ENCODE measurements at places on chromosomes 16 and 17.

DNA sequence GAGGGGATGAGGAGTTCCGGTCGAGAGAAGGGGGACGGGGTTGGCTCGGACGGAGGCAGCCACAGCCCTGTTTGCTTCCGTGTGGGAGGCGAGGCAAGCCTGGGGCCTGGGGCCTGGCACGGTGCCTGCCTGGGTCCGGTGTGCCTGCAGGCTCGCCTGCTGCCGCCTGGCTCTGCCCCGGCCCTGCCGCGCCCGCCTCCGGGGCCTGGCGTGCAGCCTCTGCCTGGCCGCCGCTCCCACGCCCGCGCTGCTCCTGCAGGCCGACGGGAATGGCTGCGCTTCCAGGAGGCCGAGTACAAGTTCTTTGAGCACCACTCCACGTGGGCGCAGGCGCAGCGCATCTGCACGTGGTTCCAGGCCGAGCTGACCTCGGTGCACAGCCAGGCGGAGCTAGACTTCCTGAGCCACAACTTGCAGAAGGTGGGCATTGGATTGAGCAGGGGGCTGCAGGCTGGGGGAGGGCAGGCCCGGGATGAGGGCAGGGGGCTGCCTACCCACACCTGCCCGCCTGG, 53.1 kb downstream of the MRC2 start:
- no peak for DNase-seq

DNA sequence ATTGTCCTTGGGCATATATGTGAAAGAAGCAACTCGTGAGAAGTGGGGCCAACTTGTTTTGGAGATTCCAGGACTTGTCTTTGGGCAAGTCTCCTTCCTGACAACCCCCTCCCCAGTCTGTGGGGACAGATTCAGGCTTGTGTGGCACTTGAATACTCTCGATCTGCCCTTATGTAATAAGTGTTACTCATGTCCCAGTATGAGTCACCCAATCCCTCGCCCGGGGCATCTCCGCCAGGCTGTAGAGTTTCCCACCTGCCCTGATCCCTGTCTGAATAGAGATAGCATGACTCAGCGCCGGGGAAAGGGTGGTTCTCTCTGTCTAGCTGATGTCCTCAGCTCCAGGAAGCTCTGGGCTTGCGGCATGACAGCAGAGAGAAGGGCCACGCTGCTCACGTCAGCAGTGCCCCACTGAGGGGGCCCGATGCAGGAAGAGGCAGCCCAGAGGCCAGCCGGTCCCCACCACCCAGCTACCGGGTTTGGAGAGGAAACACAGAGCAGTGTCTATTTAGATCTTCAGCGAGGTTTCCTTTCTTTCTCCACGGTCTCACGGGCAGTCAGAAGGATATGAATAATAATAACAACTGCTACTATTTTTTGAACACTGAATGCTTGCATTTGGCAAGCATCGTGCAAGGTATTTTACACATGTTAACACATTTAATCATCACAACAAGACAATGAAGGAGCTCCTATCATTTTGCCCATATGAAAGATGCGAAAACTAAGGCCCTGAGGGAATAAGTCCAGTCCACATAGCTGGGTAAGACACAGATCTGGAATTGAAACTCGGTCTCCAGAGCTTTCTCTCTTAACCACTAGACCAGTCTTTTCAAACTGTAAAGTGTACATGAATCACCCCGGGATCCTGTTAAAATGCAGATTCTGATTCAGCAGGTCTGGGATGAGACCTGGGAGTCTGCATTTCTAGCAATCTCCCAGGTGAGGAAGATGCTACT, 426.7 kb upstream of the MAF start:
- DNase-seq = peak; percentile 75

- DNase-seq = no peak
These were observed 66.2 kb downstream of the TMEM132E start for GRCh38 chr17:34645594-34645993.

DNA sequence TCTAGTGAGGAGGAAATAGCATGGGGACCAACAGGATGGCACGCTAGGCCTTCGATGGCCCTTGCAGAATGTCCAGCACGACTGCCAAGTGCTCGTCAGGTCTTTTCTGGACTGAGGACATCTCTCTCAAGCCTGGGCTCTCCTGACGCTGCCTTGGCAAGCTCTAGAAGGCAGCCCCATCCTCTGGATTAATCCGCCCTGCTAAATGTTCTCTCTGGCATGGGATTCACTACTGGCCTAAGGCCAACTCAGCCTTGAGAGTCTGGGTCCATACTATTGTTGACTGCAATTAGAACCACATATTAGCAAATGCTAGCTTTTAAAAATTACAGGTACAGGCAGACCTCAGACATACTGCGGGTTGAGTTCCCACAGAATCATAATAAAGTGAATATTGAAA, 2.5 kb upstream of the CEP295NL start:
- no peak for DNase-seq

GRCh38 chr17:13346081-13346533, 255.6 kb downstream of the HS3ST3A1 start:
- no peak for DNase-seq

- peak; percentile 54 for DNase-seq
These were observed 6.5 kb downstream of the SLC47A2 start for GRCh38 chr17:19709841-19710240.

DNA sequence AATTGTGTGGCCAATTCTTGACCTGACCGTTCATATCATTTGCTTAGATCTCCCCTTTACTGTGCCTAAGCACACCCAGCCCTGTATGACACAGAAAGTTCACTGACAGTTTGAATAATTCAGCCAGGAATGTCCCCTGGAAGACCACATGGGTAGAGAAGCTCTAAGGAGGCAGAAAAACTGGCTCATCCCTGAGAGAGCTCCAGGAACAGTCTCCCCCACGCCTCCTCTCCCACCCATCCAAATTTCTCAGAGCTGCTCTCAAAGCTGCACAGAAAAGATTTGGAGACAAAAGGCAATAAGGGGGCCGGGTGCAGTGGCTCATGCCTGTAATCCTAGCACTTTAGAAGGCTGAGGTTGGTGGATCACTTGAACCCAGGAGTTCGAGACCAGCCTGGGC, 11.2 kb downstream of the PRAC1 start:
- DNase-seq = no peak

- DNase-seq = no peak
These were observed 7.2 kb downstream of the GRIN2C start for GRCh38 chr17:74852237-74853047.

DNA sequence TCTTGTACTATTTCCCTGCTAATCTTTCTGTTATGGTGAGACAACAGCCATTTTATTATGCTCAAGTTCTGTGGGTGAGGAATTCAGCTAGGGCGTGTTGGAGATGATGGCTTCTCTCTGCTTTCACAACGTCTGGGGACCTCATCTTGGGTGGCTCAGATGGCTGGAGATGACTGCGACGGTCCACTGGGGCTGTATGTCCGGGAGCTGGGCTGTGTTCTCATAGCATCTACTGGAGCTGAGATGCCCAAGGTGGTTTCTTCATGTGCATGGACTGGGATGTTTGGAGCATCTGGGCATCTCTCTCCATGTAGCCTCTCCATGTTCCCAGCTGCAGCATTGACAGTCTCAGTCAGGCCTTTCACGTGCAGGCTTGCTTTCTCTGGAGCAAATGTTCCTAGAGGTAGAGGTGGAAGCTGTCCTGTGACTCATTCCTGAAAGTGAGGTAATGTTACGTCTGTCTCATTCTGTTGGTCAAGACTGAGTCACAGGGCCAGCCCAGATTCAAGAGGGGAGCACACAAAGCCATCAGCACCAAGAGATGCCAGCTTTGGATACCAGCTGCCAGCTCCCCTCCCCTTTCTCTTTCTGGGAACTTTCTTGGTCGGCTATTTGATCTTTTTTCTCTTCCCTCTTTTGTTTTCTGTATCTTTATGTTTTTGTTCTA, 96.2 kb downstream of the RAP1GAP2 start:
- no peak for DNase-seq

DNA sequence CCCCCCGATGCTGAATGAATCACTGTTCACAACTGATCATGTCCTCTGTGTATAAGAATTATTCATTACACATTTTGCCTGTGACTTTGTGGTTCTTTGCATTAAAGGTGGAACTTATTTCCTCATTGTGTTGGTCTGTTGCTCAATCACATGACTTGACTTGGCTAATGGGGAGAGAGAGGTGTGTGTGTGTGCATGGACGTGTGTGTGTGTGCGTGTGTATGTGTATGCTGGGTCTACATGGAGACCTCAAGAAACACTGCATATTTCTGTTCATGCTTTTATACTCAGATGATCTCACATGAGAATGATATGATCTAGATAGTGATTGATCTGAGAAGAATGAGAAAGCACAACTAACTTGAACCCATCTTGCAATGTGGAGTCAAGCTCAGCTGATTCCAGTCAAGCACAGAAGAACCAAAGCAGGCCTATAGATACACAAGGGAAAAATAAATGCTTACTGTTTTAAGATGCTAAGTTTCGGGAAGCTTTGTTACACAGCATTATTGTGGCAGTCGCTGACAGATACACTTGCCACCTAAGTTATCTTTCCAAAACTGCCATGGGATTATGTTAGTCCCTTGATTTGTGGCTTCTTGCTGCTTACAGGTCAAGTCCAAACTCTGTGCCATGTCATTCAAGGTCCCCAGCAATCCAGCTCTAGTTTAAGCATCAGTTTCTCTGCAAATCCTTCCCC, 167.9 kb upstream of the ZFHX3 start:
- DNase-seq = no peak

DNA sequence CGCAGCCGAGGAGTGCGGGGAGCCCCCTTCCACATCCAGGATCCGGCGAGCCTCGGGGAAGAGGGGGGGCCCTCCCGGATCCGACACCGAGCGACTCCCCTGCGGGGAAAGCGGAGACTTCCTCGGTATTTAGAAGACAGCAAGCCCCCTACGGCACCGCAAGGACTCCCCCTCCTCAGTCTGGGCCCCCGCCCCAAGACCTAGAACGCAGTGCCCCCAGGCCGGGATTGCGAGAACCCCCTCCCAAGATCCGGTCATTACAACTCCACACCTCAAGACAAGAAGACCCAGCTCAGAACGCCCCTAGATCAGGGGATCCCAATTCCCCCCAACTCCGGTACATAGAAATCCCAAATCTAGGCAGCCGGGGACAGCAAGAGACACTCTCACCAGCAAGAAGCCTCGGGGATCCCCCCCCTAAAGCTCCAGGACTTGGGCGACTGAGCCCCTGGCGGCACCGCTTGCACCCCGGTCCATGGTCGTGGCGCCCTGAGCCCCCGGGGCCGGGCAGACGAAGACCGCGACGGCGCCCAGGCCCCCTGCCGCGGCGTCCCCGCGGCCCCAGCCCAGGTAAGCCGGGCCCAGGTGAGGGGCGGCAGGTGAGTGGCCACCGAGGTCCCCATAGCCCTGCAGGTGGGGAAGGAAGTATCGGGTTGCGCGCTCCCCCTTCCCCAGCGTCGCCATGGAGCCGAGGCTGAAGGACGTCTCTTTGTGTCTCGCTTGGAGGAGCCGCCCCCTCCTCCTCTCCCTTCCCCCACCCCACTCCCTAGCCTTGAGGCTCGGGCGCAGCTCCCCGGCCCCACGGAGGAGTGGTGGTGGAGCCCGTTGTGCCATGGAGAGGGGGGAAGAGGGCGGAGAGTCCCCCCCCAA, 641 bp downstream of the SBK1 start:
- DNase-seq = no peak

DNA sequence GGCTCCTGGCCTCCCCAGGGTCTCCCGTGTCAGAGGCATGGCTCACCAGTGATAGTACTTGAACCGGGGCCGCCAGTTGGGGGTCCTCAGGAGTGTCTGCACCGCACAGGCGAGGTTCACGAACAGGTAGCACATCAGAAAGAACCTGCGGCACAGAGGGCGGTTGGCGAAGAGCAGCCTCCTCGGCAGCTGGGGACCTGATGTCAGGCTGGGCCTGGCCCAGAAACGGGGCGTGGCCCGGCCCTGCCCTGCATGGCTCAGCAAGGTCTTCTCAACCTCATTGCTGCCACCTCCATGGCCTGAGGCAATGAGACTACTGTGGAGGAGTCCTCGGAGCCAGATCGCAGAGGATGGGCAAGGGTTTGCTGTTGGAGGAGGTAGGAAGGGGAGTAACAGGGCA, 4.1 kb upstream of the LCAT start:
- DNase-seq = no peak

GRCh38 chr16:65546353-65546791, 424.5 kb upstream of the CDH11 start:
- no peak for DNase-seq

DNA sequence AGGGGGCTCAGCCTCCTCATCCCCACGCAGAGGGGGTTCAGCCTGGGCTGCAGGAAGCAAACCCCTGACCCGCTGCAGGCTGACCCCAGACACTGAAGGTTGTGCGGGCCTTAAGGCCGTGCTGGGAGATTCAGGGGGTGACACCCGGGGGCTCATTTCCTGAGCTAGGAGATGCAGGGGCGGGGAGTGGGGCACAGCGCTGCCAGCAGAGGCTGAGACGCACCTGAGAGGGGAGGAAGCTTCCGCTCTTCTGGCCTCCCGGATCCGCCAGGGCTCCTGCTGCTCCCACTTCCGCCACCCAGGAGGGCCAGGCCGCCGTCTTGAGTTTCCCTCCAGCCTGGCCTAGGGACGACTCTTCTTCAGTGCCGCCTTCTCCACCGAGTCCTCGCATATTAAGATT, 173.2 kb upstream of the FOXF1 start:
- DNase-seq = no peak

- DNase-seq = no peak
These were observed 93.7 kb downstream of the MGAT5B start for GRCh38 chr17:76961869-76962268.

DNA sequence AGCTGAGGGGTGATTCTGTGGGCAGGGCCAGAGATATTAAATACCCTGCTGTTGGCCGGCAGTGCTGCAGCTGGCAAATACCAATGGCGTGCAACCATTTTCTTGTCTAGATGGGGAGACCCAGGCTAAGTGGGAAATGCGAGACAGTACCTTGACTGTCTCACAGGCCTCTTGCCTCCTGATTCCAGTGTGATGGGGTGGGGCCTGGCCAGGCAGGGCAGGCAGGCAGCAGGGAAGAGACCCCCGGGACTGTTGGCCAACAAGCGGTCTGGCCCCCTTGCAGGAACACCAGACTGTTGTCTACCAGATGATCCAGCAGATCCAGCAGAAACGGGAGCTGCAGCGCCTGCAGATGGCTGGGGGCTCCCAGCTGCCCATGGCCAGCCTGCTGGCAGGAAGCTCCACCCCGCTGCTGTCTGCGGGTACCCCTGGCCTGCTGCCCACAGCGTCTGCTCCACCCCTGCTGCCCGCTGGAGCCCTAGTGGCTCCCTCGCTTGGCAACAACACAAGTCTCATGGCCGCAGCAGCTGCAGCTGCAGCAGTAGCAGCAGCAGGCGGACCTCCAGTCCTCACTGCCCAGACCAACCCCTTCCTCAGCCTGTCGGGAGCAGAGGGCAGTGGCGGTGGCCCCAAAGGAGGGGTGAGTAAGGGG, 5.7 kb upstream of the CISD3 start:
- no peak for DNase-seq
